ENCODE measurements at places on chromosomes 2 and 18.

GRCh38 chr2:236342507-236342906, 78.3 kb upstream of the ASB18 start:
- no peak for DNase-seq

DNA sequence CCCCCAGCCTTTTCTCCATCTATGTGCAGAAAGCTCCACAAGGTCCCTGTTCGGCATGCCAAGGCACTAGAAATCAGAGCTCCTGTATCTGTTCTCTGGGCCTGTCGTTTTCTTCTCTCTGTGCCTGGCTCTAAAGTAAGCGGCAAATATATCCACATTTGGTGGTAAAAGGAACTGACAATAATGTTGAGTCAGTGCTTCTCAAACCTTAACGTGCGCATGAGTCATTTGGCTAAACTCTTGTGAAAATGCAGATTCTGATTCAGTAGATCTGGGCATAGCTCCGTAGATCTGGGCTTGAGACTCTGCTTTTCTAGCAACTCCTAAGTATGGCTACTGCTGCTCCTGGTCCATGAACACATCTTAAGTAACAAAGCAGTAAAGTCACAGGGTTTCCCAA, 16.5 kb upstream of the ACSL3 start:
- peak; percentile 49 for DNase-seq

DNA sequence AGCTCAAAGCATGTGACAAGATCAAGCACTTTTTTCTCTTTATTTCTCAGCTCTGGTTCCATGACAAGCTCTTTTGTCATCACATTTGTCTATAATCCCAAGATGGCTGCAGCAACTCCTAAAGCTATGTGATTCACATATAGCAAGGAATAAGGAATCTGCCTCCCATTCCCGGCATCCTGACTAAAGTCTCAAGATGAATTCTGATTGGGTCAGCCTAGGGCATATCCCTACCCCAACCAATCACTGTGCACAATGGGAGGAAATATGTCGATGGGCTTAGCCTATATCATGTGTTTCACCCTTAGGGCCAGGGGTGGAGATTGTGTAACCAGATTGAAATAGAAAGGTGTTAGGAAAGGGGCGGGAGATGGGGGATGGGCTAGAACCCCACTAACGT, 23.1 kb upstream of the COLEC12 start:
- no peak for DNase-seq

GRCh38 chr2:20167356-20167755, 57.6 kb downstream of the SDC1 start:
- no peak for DNase-seq

GRCh38 chr2:231957913-231958763, 3.4 kb upstream of the DIS3L2 start:
- no peak for DNase-seq

- no peak for DNase-seq
Observed at GRCh38 chr2:118880501-118880900, 33.1 kb upstream of the EN1 start.

DNA sequence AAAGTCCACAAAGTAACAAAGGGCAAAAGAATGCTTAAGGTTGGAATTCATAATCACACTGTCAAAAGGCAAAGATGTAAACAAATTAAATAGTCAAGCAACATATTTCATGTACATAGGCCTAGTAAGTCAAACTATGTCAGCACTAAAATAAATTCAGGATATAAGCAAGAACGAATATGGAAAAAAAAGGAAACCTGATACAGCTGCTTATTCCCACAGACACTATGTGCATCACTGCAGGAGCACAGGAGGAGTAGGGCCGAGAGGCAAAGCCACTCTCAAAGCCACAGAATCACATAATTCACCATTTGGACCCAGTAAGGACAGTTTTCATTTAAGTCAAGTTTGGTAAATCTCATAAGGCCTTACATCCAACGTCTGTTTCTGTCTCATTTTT, 116.6 kb downstream of the SATB2 start:
- DNase-seq: no peak

DNA sequence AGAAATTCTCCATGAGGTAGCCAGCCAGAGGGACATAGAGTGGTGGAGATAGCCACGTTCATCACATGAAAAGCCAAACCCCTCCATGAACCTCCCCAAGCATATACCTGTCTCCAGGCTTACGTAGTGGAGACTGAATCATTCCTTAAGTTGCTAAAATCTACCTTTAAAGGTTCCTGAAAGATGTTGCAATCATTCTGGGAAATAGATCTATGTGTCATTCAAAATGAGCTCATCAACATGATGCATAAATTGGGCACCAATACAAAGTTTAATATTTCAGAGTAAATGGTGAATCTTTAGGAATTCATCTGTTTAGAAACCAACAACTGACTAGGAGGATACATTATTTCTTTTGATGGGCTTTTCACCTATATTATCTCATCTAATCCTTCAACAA, 362.6 kb upstream of the ID2 start:
- no peak for DNase-seq

Measured in Ammon's horn (tissue), 1 donor.